ENCODE measurements at places on chromosomes 16 and 17.

- DNase-seq: no peak
Observed at GRCh38 chr16:88772871-88773811, 11.9 kb downstream of the PIEZO1 start.

- no peak for DNase-seq
Observed at GRCh38 chr16:80161799-80162739, 378.7 kb upstream of the DYNLRB2 start.

DNA sequence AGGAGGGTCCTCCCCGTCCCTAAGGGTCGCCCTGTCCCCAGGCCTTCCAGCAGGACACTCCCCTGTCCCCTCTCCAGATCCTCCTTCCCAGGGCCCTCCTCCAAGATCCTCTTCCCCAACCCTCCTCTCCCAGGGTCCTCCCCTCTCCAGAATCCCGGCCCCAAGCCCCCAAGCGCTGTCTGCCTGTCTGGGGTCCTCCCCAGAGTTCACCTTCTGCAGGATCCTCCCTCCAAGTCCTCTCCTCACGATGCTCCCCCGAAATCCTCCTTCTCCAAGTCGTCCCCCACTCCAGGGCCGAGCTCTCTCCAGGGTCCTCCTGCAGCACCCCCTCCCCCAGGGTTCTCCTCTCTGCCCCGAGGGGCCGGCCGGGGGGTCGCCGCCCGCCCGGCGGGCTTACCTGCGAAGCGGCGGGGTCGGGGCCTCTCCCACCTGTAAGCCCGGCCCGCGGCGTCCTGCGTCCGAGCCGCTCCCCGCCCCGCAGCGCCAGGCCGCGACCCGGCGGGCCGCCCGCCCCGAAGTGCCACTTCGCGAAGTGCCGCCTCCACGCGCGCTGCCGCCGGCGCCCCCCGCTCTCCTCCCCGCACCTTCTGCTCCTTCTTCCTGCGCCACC lies 678 bp upstream of the BAIAP2 start:
- DNase-seq: peak; percentile 56

- DNase-seq: no peak
Observed at GRCh38 chr17:39016193-39017153, 49.3 kb upstream of the FBXO47 start.

- no peak for DNase-seq
Observed at GRCh38 chr17:19388791-19389785, 2.1 kb upstream of the MFAP4 start.

DNA sequence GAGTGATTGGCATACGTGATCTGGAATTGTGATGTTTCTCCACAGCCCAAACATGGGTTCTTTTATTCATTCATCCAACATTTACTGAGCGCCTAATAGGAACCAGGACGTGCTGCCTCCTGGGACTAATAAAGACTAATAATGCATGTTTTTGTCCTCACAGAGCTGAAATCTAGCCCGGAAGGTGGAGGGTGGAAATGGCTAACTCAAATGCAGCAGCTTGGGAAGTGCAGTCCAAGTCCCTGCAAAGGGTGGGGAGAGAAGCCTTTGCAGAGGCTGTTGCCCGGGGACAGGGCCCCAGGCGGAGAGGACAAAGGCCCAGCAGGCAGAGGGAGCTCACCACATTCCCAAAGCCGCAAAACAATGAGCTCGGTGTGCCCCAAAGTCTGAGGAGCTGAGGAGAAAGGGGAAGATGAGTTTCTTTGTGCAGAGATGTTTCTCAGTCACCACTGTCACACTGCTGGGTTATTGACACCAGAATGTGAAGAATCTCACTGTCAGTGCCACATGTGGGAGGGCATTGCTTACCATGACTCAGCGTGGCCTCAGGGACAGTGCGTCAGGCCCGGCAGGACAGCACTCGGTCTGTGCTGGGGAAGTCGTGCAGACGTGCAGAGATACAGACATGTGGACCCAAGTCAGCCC lies 118.2 kb upstream of the CHMP6 start:
- no peak for DNase-seq

DNA sequence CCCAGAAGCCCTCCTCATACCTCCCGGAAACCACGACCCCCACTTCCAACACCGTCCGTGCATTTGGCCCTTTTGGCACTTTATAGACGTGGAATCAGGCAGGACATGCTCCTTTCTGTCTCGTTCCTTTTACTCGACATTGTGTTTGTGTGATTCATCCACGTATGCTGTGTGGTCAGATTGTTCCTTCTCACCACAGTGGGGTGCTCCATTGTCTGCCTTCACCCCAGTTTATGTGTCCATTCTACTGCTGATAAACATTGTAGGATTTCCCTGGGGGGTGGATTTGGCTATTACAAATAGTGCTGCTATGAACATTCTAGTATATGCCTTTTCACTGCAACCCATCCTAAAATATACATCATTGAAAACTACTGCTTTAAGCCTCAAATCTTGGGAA lies 28.9 kb upstream of the RPH3AL start:
- DNase-seq: no peak

- DNase-seq: no peak
Observed at GRCh38 chr16:4257646-4258556, 14.9 kb downstream of the TFAP4 start.

DNA sequence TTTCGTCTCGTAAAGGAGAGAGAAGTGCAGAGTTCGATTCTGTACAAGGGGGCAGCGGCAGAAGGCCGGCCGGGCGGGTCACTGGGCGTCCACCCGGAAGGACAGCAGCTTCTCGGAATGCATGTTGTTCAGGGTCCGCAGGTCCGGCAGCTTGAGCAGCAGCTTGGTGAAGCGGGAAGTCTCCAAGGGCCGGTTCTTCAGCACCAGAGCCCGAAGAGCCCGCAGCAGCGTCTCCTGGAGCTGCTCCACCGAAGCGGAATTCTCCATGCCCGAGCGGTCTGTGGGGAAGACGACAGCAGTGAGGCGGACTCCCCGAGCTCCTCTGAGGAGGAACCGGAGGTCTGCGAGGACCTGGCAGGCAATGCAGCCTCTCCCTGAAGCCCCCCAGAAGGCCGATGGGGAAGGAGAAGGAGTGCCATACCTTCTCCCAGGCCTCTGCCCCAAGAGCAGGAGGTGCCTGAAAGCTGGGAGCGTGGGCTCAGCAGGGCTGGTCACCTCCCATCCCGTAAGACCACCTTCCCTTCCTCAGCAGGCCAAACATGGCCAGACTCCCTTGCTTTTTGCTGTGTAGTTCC lies 7.3 kb downstream of the NR1D1 start:
- no peak for DNase-seq

DNA sequence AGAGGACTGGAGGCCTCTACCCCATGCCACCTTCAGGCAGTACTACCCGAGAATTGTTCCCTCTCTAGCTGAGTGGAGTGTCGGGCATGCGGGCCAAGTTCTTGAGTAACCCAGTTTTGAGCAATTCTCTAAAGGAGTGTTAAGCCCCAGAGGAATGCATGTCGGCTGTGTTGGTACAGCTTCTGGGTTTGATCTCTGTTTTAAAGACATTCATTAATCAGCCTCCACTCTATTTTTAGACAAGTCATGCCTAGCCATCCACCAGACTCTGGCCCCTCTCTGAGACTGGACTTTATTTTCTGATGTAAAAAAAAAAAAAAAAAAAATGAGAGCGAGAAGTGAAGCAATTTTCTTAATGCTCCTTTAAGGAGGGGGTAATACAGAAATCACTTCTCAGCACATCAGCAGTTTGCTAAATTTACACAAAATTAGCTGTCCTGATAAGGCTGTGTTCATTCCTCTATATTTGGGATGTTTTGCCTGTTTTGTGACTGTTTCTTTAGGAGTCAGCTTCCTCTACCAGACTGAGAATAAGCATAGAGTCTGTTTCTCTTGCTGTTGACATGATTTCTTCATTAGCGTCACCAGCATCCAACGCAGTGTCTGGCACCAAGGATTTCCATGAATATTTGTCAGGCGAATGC lies 88.7 kb downstream of the AXIN2 start:
- no peak for DNase-seq

DNA sequence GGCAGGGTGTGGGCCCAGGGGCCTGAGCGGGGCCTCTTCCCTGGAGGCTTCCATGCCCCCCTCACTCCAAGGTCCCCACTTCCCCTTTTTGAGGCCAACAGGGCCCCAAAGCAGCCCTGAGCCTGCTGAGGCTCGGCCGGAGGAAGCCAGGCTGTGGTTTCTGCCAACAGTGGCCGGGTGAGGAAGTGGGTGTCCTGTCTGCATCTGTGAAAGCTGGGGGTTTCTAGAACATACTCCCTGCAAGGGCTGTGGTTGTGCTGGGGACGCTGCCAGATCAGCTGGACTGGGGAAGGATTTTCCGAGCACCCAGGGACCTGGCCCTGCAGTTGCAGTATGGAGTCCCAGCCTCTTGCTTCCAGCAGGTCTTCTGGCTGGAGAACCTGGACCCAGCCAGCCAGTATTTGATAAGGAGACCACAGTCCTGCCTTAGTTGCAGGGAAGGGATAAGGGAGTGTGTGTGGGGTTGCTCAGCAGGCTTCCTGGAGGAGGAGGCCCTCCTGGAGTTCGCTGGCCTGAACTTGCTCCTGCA lies 15.7 kb downstream of the ADCY7 start:
- peak; percentile 90 for DNase-seq

DNA sequence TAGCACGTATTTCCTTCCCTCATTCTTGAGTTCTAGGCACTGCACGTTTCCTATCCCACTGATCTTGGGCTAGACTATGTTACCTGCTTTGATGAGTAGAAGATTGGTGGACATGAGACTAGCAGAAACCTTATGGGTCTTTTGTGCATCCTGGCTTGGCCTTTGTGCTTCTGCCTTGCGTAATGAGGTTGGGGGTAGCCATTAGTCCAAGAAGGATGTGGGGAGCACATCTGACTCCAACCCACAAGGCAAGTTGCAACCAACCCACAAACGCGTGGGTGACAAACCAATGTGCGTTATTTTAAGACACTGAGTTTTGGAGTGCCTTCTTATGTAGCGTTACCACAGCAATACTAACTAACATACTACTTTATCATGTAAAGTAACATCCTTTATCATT lies 180.4 kb upstream of the IRX5 start:
- no peak for DNase-seq

- no peak for DNase-seq
Observed at GRCh38 chr17:60269417-60269816, 119.6 kb downstream of the CA4 start.

All from GM12892 (cell line).